ENCODE measurements at places on chromosomes 1 and 21. TPM values are rescaled to one million over a fixed set of nuclear protein-coding genes. Genes with fewer than 3 reads are reported as not detected.
A peak's percentile ranks its signal among the peaks of the same experiment; 100 is the strongest.

- DNase-seq: no peak
Observed at GRCh38 chr1:230087717-230088105, 20.7 kb downstream of the GALNT2 start.

The ESPN gene
- polyA plus RNA-seq: 0.22 TPM

The FCRL5 gene
- 0.03 TPM for polyA plus RNA-seq

DNA sequence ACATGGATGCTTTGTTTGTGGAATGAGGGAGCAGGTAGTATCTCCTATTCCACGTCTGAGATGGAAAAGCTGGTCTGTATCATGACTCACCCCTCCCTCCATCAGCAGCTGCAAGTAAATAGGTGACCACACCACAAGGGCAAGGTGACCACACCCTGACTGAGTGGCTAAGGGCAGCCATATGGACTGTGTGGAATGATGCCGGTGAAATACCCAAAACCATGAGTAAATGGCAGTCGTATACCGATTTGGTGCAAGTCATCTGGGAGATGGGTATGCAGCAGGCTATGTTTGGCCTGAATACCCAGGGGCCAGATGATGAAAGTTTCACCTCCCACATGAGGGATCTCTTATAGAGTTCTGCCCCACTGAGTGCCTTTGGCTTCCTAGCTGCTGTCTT is 15.8 kb upstream of the UBE2U start:
- DNase-seq: no peak

The RSPO1 gene
- polyA plus RNA-seq: not detected

GRCh38 chr1:118963456-118964430 is 24.4 kb downstream of the TBX15 start:
- DNase-seq: no peak

- DNase-seq: no peak
Observed at GRCh38 chr1:214186103-214186824, 94.7 kb upstream of the SMYD2 start.

DNA sequence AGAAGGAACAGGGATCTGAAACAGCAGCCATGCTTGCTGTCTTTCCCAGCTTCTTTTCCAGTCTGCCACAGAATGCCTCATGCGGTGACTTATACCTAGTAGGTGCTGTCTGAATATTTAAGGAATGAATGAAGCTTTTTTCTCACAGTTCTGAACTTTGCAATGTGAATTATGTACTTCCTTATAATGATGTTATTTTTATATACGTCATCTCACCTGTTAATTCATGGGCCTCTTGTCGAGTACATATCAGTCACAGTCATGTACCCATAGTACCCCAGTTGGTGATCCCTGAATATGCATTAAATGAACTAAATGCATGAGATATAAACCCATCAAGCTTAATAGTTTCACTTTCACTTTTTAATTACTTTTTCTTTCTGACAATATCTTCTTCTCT is 132.7 kb downstream of the NTNG1 start:
- no peak for DNase-seq

The PPCS gene
- polyA plus RNA-seq: 43.5 TPM

GRCh38 chr1:220730486-220730885 is 17.6 kb upstream of the MTARC2 start:
- DNase-seq: no peak

The EVA1C gene
- polyA plus RNA-seq: 30.1 TPM

The SUSD4 gene
- 6.1 TPM for polyA plus RNA-seq

- no peak for DNase-seq
Observed at GRCh38 chr1:206794294-206794908, 22.1 kb upstream of the IL10 start.

DNA sequence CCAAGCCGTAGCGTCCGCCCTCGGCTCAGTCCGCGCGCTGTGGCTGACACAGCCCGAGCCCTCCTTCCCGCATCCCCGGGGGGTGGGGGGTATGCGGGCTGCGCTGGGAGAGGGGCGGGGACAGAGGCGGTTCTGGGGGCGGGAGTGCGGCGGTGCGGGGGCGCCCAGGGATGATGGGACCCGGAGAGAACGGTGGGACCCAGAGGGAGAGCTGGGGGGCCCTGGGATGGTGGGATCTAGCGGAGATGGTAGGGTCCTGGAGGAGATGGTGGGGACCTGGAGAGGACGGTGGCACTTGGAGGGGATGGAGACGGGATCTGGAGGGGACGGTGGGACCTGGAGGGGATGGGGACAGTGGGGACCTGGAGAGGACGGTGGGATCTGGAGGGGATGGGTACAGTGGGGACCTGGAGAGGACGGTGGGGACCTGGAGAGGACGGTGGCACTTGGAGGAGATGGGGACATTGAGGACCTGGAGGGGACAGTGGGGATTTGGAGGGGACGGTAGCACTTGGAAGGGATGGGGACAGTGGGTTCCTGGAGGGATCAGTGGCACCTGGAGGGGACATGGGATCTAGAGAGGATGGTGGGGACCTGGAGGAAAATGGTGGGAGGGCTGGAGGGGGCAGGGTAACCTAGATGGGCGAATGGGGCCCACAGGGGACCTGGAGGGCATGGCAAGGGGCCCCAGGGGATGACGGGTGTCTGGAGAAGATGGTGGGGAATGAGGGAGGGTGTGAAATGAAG is 477 bp downstream of the SNAP47 start:
- DNase-seq: no peak

DNA sequence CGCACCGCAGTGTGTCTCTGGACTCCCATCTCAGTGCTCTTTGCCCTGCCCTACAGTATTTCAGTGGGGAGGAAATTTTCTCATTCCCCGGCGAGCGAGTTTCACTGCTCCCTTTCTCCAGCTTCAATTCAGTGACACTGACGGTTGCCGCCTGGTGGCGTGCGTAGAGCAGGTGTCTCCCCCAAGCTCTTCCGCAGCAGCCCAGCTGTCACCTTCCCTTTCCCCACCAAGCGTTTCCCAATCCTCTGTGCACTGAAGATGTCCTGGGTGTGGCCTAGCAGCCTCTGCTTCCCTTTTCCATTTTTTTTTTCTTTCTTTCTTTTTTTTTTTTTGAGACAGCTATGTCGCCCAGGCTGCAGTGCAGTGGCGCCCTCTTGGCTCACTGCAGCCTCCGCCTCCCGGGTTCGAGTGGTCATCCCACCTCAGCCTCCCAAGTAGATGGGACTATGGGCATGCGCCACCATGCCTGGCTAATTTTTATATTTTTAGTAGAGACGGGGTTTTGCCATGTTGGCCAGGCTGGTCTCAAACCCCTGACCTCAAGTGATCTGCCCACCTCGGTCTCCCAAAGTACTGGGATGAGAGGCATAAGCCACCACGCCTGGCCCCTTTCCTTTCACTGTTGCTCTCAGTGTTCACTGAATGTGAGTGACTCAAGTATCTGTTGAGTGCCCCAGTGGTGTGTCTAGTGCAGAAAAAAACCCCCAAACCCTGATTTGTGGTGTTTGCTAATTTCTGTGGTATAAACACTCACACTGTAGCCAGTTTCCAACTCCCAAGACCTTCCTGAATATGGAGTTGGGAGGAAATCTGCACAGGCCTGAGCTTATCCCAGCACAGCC is 30.1 kb downstream of the TNFRSF1B start:
- peak; percentile 39 for DNase-seq

DNA sequence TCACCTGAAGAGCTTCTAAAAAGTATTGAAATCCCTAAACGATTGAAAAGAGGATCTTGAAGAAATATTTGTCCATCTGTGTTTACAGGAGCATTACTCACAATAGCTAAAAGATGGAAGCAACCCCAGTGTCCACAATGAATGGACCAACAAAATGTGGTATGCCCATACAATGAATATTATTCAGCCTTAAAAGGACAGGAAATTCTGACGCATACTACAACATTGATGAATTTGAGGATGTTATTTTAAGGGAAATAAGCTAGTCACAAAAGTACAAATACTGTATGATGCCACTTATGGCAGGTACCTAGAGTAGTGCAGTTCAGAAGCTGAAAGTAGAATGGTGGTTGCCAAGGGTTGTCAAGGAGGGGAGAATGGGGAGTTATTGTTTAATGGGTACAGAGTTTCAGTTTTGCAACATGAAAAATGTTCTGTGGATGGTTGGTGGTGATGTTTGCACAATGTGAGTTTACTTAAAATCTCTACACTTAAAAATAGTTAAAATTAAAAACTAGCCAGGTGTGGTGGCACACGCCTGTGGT is 37.1 kb upstream of the GADD45A start:
- DNase-seq: no peak

The ITGB2 gene
- 12.7 TPM for polyA plus RNA-seq

GRCh38 chr1:16189003-16189402 is 23.4 kb downstream of the ARHGEF19 start:
- no peak for DNase-seq

All from heart right ventricle (tissue), 16 donors.